ENCODE measurements at places on chromosomes 6 and 20.

- no peak for DNase-seq
Observed at GRCh38 chr20:13458860-13459451, 179.8 kb downstream of the TASP1 start.

DNA sequence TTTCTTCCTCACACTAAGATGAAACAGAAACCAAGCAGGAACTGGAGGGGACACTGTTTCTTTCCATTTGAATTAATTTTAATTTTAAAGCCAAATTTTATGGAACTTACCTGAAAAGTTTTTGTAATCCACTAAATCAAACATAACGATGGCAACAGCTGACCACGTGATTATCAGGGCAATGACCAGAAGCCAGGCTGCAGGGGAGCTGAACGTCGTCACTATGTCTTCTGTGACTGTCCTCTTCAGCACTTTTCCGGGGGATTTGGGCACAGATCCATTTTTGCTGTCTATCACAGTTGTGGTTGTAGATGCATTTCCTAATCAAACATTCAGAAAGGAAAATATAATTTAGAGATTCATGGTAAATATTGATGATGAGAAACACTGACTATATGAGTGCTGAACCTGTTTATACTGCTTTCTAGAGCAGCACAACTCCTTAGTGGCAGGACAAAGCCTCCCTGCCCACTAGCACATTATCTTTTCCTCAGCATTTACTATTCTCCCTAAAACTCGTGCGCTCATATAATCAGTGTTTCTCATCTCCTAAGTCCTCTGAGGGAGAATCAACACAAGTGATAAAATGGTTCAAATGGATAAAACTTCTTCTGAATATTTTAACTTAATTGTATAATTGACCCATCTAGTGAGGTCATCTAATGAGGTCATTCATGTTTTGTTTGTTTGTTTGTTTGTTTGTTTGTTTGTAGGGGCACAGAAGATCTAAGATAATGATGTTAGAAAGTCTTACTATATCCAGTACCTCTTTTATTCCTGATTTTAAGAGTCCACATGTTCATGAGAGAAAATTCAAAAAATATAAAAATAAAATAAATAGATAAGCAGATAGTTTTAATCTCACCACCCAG is 65.7 kb downstream of the TRDN start:
- DNase-seq = no peak

DNA sequence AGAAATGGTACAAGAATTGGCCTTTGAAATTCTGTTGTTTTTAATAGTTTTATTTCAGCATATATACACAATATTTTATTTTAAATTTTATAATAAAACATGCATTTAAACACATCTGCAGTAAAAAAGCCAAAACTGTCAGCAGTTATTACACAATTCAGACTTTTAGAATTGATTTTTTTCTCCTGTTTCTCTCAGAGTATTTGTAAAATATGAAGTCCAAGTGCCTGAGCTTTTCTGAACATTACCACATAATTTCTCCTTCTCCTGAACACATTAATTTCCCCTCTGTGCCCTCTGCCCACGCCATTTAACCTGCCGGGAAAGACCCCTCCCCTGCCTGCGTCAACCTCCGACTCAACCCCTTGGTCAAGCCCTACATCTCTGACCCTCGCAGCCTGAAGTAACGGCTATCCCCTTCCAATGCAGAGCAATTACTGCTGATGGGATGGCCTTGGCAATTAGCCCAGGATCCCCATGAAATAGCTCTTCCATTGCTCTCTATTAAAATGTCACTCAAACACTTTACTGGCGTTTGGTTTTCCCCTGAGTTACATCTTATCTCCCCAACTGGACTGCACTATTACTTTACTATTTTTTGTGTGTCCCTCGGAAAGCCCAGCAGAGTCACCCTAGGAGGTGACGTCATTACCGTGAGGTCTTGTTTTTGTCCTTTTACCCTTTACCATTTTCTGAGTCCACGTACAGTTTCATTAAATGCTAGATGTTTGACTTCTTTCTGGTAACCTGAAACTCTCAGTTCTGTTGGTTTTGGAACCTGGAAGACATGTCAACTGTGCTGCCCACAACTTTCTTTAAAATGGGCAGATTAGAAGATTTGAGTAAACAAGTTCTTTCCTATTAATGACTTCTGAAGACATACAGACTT is 146.7 kb upstream of the TAB2 start:
- no peak for DNase-seq

DNA sequence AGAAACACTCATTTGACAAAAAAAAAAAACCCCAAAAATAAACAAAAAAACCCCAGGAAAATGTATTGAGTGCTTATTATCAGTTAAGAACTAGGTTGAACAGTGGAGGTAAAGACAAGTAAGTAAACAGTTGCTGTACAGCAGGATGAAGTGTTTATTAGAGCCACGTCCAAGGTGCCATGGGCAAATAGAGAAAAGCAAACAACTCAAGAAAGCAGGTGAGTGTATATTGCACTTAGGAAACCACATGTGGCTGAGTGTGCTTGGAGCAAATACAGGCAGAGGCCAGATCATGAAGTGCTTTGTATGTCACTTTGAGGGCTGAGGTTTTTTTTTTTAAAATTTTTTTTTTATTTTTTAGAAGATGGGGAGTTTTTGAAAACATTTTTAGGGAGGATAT is 98.3 kb downstream of the MACROD2 start:
- DNase-seq = no peak

DNA sequence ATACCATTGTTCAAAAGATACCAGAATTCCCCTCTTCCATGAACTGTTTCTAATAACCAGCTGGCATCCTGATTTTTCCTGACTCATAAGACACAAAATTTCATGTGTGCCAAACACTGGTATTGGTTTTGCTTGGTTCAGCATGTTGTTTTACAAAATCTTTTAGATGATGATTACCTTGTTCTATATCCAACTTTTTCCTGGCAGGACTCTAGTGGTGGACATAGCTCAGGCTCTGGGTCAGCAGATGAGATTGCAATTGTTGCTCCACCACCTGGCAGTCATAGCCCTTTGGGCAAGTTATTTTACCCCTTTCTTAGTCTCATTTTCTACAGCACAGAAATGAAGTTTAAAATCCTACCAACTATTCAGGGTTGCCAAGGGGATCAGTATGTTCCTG is 6.2 kb downstream of the TRIM38 start:
- DNase-seq = no peak

DNA sequence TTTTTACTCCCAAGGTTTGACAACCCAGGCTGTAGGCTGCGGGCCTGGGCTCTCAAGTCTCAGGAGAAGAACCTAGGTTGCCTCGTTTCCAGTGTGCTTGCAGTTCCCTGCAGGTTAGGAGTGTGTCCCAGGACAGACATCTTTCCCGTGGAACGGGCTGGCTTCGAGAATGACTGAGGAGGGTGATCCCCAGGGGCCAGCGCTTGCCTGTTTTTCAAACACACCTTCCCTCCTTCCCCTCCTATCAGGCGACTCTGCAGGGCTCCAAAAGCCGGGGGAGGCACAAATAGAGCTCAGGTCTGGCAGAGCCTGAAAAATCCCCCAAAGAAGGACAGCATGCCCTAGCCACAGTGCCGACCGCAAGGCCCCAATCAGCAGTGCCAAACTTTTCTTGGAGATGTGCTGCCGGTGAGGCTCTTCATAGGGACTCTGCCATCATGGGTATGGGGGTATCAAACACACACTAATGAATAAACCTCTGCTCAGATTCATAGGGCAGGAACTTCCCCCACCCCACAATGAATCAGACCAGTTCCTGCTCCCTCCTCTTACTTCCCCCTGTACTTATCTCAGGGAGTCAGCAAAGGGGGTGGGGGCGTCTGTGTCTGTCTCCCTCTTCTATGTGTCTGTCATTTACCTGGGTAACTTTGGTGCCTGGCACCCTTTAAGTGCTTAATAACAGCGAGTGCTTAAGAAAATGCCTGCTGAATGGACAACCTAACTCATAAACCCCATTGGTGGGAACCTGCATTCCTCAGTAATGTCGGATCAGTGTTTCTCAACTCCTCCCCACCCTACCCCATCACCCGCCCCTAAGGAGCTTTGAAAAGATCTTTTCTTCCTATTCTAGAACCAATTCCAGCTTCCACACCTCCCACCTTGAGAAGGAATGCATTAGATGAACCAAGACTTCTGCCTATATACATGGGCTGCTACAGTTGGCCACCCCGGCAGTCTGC is 1.6 kb downstream of the KCNG1 start:
- no peak for DNase-seq

DNA sequence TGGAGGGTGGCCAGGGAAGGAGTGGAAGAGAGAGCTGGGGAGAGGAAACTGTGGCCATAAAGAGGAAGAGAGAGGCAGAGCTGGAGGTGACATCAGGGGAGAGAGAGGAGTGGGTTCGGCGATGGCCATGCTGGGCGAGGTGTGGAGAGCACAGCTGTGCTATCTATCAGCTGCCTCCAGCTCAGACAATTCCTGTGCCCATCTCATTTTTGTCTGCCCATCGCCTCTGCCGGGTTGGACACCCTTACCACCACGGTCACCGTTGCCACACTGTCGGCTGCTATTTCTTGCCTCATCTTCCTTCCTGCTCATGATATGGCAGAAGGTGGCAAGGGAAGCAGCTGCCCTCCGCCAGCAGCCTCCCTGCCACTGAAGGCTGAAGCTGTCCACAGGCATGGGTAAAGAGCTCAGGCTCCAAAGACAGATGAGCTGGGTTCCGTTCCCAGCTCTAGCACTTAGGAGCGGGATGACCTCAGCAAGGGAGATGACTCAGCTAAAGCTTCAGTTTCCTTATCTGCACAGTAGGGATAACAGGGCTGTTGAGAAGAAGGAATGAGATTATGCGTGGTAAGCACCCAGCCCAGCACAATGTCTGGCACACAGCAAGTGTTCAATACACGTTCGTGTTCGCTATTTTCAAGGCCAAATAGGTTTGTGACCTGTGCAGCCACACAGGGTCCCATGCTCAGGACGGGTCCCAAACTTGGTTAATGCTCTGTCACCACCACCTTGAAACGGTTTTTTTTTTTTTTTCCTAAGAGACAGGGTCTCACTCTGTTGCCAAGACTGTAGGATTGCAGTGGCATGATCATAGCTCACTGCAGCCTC is 21.9 kb upstream of the TAF8 start:
- no peak for DNase-seq

GRCh38 chr6:160685762-160686450 is 16.1 kb upstream of the PLG start:
- no peak for DNase-seq

DNA sequence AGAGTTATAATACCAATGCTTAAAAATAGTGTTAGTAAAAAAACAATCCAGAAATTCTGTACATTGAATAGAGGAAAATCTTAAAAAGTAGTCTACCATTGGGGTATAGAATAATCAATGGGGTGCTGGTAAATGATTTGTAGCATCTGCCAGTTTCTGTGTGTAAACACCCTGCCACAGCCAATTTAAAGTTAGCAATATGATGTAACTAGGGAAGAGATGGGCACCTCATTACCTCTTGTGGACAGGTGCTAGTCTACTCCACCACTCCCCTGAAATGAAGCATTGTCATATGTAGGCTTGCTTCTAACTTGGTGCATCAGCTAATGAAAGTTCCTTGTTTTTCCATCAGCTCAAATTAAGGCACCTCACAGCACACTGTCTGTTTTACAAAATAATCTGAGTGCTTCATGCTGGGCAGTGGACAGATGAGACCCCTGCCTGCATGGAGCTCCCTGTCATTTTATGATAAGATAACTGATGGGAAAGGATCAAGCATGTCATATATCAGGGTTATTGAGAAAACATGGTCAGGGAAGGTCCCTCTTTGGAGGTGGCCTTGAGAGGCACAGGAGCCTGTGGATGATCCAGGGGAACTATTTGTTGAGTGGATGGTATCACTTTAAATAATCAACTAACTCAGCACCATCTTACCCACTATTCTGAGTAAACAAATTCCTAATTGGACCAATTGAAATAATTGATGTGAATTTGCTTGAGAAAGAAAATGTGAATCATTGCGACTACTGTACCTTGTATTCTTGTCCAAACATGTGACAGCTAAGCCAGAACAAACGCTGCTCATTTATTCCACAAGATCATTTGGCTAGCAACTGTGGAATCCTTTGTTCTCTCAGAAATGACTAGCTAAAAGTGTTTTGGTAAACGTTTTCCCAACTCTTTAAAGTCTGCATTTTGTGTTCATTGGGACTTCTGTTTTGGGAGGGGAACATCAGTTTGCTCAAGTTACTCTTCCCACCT is 45.9 kb upstream of the CSE1L start:
- no peak for DNase-seq

- DNase-seq = no peak
Observed at GRCh38 chr6:134314006-134314821, 3.7 kb downstream of the SGK1 start.

DNA sequence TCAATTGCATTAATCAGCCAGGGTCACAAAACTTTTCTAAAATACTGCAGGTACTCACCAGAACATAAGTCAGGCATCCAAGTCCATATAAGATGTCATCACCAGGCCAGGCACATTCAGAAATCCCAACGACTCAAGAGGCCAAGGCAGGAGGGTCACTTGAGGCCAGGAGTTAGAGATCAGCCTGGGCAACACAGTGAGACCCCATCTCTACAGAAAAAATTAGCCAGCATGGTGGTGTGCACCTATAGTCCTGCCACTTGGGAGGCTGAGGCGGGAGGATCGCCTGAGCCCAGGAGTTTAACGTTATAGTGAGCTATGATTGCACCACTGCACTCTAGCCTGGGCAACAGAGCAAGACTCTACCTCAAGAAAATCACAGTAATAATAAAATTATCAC is 278.4 kb upstream of the PLN start:
- DNase-seq = no peak

DNA sequence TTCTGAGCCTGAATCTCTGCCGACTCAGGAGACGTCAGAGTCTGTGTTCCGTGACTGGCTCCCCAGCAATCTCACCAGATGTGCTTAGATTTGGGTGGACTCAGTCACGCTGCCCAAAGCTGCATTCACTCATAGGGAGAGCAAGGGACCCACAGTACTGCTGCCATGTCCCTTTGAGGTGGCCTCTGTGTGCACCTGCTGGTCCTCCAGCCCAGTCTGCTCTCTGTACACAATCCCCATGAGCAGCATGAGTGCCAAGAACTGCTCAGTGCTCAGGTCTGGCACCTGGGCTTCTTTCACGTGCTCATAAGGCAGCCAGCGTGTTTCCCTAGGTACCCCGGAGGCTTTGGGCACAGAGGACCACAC is 44.2 kb upstream of the TIAM2 start:
- no peak for DNase-seq

DNA sequence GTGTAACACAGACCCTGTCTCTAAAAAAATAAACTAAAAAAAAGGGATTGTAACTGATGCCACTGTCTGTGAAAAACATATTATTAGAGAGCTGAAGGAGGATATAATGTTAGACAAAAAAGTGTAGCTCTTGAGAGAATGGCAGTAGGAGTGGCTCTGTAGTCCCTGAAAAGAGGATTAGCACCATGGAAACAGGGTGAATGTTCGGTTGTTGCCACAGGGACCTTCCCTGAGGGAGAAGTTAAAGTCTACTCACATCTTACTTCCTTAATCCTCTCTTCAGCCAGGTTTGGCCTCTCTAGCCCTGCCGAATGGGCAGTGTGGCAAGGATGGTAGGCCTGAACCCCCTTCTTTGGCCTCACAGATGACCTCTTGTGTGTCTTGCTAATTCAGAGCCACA is 12.1 kb downstream of the SCAND1 start:
- DNase-seq = no peak

- DNase-seq = no peak
Observed at GRCh38 chr6:112356994-112357393, 9.9 kb downstream of the RFPL4B start.

Data from T-cell (primary cell).